ENCODE measurements at places on chromosomes 3 and 15. TPM values are rescaled to one million over a fixed set of nuclear protein-coding genes. Genes with fewer than 3 reads are reported as not detected.

DNA sequence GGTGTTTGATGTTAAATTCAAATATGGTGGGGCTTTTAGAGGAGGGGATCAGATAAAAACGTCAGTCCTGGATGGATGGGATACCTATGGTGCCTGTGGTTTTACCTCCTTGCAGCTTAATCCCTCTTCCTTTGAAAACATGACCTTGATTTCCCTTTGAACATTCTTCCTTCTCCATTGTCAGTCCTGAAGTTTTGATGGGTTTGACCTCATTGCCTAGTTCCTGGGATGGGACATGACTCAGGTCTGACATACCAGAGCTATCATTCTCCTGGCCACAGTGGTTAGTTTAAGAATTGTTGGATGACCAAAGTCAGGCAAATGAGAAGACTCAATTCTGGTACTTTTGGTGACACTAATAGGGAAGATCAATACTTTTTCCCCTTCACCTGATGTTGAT is 87.2 kb downstream of the PRICKLE2 start:
- DNase-seq, result no peak

Gene CD200
- total RNA-seq, result 109 TPM

- no peak for DNase-seq
These were observed 7.6 kb downstream of the CCDC12 start for GRCh38 chr3:46968783-46969428.

- DNase-seq, result no peak
These were observed 382.5 kb downstream of the TBC1D5 start for GRCh38 chr3:17359911-17360310.

- no peak for DNase-seq
These were observed 9.5 kb downstream of the LRRC49 start for GRCh38 chr15:70902107-70902506.

Gene ERC2
- not detected for total RNA-seq

- no peak for DNase-seq
These were observed 2.9 kb upstream of the FES start for GRCh38 chr15:90881181-90881977.

GRCh38 chr15:56923174-56923591 is 4.7 kb downstream of the TCF12 start:
- DNase-seq, result no peak

DNA sequence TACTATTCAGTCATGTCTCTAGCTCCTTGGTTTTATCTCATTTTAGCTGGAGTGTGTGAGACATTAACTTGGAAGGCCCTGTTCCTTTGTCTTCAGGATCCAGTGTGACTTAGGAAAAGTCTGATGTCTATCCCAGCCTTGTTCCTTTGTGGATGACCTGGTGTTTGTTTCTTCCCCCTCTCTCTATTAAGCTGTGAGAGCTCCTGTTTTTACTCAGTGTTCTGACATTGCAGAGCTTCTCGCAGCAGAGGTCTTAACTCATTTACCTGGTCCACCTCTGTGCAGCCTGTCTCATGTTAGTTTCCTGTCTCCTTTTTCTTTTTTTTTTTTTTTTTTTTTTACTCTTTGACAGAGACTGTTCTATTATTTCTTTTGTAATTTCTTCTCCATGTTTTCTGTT is 43.1 kb downstream of the KLF13 start:
- no peak for DNase-seq

Measured in activated T-cell treated with anti-CD3 and anti-CD28 coated beads, Interleukin-2, amount 50 U/mL, for 4 hours (primary cell).